Right cardiac atrium (tissue), 5 donors: ENCODE measurements at places on chromosomes 11 and 22.

DNA sequence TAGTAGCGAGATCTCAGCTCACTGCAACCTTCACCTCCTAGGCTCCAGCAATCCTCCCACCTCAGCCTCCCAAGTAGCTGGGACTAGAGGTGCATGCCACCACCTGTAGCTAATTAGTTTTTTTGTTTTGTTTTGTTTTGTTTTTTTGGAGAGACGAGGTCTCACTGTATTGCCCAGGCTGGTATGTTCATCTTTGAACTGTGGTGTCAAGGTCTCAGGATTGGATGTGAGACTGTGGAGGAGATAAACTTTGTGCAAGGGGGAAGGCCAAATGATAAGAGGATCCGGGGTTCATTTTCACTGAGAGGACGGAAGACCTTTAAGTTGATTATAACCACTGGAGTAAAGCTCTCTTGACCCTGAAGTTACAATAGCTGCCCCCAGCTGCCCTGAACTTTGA lies 8.9 kb downstream of the SEC14L2 start:
- DNase-seq, result no peak

DNA sequence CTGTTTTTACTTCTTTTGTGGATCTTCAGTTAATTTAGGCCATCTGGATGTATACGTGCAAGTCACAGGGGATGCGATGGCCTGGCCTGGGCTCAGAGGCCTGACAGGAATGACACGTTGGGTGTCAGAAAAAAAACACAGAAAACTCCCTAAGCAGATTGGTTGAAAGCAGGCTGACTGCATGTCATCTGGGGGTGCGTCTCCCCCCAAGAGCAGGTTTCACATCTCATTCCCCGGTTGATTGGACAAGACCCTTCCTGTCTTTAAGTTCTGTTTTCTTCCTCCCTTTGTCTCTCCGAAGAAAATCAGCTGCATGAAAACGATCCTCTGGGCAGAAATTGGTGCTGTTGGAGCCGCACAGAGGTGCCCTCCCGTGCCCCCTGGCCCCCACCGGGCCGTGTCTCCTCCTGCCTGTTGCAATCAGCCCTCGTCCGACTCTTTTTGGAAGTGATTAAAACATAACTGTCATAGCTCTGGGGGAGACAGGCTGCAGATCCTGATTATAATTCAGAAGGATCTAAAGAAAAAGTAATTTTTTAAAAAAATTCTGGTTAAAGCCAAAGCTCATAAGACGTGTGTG lies 71.8 kb upstream of the PARVG start:
- DNase-seq, result no peak

DNA sequence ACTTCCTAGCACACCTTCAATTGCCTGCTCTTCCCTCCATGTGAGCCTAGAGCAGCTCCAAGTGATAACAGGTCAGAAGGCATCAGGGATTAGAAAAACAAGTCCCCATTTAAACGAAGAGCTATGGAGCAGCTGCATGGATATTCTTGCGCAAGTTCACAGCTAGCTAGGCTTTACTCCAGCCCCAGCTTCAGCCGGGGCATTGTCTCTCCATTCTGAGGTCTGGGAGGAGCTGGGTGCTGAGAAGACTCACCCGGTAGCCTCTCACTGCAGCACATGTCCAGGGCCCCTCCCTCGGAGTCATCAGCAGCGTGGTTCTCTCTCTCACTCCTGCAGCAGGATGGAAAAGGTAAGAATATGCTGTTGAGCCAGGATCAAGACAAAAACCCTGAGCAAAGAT lies 26.0 kb downstream of the PTPN5 start:
- DNase-seq, result no peak

GRCh38 chr22:44740307-44740706 lies 12.1 kb upstream of the ARHGAP8 start:
- DNase-seq, result peak; percentile 3

DNA sequence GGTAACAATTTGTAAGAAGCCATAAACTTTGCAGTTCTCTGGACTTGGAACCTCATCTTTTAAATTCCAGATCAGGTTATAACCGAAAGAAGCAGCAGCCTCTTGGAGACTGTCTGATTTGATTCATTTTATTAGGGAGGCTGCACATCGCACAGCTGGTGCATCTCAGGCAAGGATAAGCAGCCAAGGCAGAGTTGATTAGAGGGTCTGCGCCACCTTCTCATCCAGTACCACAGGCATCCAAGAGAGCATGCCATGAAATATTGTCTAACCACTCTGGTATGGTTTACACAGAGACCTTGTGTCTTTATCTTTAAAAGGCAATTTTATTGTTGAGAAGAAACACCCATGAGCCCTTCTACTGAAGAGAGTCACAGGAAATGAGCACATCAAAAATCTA lies 16.2 kb upstream of the CWF19L2 start:
- no peak for DNase-seq

DNA sequence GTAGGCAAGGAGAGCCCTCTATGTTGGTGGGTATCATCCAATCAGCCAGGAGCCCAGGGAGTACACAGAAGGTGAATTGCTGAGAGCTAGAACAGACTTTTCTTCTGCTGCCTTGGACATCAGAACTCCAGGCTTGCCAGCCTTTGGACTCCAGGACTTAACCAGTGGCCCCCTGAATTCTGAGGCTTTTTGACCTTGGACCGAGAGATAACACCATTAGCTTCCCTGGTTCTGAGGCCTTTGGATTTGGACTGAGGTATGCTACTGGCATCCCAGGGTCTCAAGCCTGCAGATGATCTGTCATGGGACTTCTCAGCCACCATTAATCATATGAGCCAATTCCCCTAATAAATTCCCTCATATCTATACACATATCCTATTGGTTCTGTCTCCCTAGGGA lies 21.5 kb downstream of the TCF20 start:
- no peak for DNase-seq

- DNase-seq, result no peak
Observed at GRCh38 chr11:12567746-12568460, 106.3 kb upstream of the TEAD1 start.

DNA sequence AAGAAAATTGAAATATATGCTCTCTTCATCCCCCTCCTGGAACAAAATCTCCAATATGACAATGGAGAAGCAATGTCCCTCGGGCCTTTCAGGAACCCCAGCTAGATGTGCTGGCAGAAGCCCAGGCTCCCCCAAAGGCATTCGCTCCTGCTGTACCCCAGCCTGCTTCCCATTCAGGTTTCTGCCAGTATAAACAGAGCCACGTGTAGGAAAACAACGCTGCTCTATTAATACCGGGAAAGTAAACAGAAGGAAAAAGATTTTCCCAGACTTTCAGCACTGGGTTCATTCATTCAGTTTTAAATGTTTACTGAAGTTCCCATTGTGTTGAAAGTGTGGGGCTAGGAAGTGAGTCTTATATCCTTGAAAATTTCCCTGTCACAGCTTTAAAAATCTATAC lies 147.1 kb downstream of the CADM1 start:
- DNase-seq, result no peak

GRCh38 chr11:96367342-96367741 lies 22.4 kb downstream of the CCDC82 start:
- no peak for DNase-seq

DNA sequence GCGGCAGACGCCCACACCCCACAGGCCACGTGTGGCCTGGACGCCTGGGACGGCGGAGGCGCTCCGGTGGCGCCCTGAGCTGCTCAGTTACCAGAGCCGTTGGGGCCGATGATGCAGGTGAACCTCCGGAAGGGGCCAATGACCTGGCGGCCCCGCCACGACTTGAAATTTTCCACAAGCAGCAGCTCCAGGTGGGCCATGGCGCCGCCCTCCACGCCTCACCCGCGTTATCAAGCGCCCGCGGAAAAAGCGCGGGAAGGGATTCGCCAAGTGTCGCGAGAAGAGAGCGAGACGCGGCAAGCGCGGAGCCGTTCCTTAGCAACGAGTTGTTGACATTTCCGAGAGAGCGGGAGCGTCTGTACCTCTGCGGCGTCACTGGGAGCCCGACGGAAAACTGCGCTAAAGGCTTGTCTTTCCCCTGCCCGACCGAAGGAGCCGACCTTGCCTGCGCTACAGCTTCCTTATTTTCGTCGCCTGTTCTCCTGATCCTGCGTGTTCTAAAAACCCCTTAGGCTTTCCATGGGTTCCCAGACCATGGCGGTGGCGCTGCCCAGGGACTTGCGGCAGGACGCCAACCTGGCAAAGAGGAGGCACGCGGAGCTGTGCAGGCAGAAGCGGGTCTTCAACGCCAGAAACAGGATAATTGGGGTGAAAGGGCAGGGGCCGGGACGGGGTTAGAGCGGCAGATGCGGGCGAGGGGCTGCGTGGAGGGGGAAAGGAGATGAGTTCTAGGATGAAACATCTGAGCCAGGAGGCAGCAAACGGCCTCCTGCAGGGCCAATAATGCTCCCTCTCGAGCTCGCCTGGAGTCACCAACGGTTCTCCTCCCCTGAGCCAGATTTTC lies at the start of the genes RIBC2 and SMC1B:
Gene RIBC2, plus strand, starts transcription at position 326 of the 844 bp plus-strand sequence. Its CDS starts 194 bp downstream, at position 520.
Gene SMC1B, minus strand, starts transcription at position 232 of the 844 bp plus-strand sequence. Its CDS starts 32 bp downstream, at position 200.
- peak; percentile 92 for DNase-seq

DNA sequence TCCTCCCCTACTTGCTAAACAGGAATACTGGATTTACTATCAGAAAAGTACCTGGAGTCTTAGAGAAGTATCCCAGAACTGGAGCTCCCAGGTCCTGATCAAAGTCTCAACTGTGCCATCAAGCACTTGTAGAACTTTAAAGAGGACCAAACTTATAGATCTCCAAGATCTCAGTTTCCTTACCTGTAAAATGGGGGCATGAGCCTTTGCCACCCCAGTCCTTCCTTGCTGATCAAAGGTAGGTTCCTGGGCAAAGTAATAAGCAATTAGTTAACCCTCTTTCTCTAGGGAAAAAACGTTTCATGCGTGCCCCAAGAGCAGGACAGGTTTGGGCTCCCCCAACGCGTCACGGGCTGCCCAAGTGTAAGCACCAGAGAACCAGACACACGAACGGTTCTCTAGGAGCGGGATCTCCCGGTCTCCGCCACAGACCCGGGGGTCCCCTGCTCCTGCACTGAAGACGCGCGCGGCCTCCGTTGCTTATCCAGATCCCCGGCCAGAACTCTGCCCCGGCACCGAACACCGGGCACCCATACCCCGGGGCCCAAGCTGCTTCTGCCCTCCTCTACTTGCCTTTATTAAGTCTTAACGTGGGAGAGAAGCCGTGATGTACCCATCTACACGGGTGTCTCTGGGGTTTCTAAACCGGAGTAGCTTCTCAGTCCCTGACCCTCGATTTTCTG lies 505 bp downstream of the ZNF214 start:
- DNase-seq, result peak; percentile 27

DNA sequence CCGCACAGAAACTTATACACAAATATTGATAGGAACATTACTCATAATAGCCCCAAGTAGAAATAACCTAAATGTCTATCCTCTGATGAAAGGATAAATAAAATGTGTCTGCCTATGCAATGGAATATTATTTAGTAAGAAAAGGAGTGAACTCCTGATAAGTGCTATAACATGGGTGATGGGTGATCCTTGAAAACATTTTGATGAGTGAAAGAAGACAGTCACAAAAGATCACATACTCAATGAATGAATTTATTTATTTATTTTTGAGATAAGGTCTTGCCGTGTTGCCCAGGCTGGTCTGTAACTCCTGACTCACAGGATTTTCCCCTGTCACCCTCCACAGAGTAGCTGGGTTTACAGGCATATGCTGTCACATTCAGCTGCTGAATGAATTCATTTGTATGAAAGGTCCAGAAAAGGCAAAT lies 17.3 kb downstream of the RNF121 start:
- no peak for DNase-seq

GRCh38 chr11:132125988-132126871 lies 755.8 kb downstream of the NTM start:
- DNase-seq, result peak; percentile 73

GRCh38 chr11:130208241-130209127 lies 48.9 kb downstream of the ST14 start:
- DNase-seq, result no peak

DNA sequence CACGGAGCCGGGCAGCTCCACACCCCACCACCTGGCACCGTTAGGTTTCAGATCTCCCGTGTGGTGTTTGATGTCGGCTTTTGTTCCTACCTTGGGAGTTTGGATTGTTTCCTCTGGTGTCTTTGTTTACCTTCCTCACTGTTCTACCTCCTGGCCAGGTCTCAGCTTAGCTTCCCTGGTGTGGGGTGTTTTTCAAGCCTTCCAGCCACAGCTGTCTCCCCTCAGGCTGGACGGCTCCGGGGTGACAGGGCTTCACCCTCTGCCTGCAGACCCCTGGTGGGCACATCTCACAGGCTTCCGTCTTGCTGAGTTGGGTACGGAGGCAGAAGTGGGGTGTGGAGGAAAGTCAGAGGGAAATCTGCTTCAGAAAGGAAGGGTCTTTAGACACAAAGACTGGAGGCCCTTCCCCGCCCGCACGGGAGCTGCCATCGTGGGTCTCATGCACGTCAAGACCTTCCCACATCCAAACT lies 59.6 kb upstream of the EMID1 start:
- DNase-seq, result no peak

GRCh38 chr11:123654566-123655081 lies at the start of gene SCN3B:
Gene SCN3B, minus strand, starts transcription at chr11:123654624. Its CDS starts 823 bp downstream, at chr11:123653801.
- DNase-seq, result peak; percentile 87

DNA sequence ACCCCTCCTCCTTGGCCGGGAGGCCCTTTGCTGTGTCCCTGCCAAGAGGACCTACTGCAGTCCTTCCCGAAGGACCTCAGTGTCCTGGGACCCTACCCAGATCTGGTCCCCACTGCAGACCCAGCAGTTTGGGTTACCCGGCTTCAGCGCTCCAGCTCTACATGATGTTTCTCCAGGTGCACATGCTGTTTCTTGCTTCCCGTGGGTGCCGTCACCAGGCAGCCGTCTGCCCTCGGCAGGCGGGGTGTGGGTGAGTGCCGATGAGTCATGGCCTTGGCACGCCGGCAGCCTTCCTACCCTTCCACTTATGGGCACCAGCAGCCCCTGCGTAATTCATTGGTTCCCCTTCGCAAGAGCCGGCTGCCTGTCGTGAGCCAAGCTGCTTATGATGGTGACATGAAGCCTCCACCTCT lies 101.8 kb downstream of the BCR start:
- DNase-seq, result peak; percentile 64

GRCh38 chr11:441043-441417 lies 781 bp downstream of the ANO9 start:
- no peak for DNase-seq

DNA sequence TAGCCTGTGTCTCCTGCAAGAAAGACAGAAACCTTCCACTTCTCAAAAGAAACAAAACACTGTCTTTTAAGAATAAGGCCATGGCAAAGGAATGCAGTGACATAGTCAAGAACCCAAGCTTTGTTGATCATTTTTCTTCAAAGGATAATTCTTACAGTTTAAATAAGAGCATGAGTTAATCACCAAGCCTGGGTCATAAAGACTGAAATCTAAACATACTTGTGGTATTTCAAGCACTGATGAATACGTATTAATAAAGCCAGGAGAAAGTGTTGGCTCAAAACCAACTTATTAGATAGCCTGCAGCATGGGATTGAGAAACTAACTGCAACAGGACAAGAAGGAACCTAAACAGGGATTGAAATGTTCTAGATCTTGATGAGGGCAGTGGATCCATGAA lies 143.3 kb upstream of the MTNR1B start:
- no peak for DNase-seq
